C1 segment of cervical spinal cord (tissue), 14 donors: ENCODE measurements at places on chromosomes 4 and X.

- DNase-seq = no peak
Measured at GRCh38 chr4:122616915-122617596, 3.8 kb downstream of the IL21 start.

DNA sequence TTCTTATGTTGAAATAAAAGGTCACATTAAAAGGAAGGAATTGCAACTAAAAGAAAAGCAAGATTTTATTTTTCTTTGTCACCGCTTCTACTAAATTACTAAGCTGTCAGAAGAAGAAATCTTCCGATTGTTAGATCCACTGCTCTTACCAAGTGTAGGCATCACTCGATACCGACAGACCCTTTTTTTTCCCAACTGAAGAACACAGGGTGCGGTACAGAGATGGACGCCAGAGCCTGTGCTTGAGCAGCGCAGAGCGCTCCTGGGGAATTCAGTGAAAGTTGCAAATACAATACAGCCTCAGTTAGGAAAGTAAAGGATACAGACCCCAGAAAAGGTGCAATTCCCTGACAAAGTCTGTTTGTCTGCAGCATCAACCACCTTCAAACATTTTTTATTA, 94.9 kb upstream of the WDR17 start:
- no peak for DNase-seq

GRCh38 chr4:17867276-17867675, 56.5 kb downstream of the NCAPG start:
- DNase-seq = no peak

DNA sequence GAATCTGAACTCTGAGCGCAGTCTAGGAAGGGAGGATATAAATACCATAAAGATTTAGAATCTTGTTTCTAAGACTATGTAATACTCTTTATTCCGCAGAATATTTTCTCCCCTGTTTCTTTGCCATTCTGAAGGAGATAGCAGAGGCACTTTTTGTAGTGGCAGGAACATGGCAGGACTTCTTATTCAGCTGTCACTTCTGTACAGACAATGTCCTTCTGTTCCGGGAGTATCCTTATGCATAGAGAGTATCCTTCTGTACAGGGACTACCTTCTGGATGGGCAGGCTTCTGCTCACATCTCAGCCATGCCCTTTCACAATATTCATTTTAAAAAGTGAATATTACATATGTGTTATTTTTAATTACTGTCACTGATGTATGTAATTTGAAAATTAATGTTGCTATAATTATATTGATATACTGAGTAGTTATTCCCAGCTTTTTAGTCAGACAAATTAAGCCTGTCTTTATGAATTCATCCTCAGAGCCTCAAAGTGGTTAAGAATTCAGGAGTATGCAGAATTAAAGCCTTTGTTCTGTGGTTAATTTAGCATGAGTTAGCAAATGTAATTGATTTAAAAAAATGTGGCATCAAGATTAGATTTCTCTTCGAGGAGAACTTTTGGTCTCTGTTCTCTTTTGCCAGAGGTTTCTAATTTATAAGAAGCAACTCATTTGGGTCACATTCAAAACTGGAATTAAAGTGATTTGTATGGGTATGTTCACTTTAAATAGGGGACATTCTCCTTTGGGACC, 174.4 kb downstream of the FHIP1A start:
- DNase-seq = no peak

GRCh38 chr4:172357006-172357540, 543.9 kb downstream of the GALNTL6 start:
- no peak for DNase-seq

GRCh38 chr4:66602622-66603021, 932.3 kb upstream of the EPHA5 start:
- DNase-seq = no peak

DNA sequence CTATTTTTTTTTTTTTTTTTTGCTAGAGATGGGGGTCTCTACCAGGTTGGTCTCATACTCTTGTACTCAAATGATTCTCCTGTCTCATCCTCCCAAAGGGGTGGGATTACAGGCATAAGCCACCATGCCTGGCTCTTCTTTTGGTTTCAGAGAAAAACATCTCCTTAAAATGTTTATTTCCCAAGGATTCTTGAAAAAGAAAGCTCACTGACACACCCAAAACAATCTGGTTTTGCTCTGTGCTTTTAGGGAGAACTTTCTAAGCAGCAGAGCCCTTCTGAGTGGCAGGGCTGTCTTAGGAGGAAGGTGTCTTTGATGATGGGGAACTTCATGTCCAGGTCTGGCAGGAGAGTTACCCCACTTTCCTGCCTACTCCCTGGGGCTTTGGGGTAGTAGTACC, 1.2 kb downstream of the SOD3 start:
- DNase-seq = no peak

DNA sequence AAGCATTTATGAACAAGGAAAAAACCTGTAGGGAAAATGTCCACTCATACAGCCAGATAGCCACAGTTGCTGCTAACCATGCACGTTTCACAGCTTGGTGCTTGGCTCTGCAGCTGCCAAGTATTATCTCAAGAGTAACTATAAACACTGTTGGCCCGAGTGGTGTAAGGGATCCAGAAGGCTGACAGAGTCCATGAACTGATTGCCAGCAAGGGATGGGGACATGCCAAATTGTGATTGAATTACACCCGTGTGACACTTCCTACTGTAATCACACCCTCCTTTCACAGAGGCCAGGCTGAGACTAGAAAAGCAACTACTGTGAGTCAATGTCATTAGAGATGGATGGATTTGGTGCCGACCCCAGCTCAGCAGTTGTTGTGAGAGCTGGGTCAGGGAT, 223.9 kb upstream of the ANKRD50 start:
- DNase-seq = no peak

DNA sequence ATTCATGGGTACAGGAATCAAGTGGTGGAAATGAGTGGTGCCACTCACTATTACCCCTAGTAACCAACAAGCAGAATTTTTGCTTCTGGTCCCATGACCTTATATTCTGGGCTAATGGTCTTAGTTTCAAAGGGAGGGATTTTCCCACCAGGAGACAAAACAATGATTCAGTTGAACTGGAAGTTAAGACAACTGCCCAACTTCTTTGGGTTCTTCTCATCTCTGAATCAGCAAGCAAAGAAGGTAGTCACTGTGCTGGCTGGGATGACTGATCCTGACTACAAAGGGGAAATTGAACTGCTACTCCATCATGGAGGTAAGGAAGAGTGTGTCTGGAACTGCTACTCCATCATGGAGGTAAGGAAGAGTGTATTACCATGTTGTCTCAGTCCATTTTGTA, 87.2 kb downstream of the IL13RA2 start:
- no peak for DNase-seq

DNA sequence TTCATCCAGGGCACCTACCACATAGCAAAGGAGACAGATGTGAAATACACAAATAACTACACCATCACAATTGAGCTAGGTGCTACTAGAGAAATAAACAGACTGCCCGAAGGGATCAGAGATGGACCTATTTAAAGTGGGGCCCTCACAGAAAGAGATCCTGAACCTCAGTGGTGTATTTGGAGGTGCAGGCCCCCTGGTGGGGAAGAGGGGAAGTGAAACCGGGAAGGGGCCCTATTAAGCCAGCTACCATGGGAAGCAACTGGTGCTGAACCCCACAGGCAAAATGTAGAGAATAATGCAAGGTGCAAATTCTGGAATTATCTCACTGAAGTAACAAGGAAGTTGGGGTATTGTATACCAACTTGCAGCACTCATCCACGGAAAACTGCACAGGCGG, 78.6 kb upstream of the FAM9A start:
- DNase-seq = no peak

DNA sequence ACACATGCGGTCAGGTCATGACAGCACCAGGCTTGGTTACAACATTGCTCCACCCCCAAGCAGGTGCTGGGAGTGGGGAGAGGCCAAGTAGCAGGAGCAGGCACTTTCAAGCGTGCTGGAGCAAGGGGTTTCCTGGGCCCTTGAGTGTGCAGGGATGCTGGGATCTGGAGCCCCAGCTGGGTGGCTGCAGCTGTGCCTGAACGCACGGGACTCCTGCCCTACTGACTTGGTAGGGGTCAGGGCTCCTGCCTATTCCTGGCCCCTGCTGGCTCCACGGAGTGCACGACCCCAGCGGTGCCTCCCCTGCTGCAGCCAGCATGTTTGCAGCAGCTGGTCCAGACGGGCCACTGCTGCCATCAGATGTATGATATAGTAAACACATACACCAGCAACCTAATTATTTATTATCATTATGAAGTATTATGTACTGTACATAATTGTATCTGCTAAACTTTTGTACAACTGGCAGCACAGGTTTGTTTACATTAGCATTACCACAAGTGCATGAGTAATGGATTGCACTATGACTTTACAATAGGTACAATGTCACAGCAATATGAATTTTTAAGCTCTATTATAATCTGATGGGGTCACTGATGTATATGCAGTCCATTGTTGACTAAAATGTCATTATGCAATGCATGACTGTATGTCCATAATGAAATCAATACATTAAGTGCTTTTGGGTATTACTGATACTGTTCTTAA, 620.6 kb downstream of the RAPGEF2 start:
- no peak for DNase-seq

DNA sequence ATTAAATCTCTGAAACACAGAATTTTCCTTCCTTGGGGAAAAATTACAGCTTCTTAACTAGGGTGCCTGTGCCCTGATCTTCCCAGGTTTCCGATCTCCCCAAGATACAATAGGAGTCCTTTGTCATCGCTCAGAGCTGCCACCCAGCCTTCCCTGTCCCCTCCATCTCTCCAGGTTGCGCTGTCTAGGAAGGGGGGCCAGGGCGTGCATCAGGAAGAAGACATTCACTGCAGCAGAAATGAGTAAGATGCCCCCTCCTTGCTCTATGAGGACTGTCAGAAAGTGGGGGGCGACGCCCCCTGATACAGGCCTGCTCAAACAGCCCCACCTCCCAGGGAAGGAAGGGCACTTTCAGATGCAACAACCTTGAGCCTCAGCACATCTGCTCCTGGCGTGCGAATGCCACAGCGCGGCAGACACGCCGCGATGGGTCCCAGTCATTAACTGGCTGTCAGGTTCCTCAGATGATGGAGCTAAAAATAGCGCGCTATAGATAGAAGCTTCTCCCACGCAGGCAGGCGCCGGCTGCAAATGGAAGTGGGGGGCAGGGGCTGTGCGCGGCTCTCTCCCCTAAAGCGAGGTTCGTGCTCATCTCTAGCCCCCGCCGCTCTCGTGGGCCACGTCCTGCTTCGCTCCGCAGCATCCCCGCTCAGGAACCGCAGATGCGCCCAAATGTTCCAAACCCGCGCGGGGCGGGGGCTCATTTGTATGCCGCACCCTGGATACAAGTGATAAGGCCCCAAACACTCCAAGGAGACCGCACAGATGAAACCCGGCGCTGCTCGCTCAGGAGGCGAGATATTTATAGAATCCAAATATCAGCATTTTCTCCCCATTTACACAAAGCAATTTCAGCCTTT, 57.6 kb upstream of the LGI2 start:
- no peak for DNase-seq

DNA sequence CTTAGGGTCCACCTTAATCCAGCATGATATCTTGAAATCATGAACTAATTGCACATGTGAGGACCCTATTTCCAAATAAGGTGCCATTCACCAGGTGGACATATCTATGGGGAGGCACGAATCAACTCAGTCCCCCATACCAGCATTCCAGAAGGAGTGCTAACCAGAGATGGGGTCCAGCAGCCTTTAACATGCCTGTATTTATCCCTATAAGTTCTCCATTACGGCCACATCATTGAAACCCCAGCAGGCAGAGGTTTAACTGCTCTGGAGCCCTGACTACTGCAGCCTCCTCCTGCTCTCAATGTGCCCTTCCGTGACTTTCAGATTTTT, 3.2 kb upstream of the ASMTL start:
- no peak for DNase-seq

- DNase-seq = no peak
Measured at GRCh38 chr4:141575884-141576283, 60.5 kb upstream of the IL15 start.

DNA sequence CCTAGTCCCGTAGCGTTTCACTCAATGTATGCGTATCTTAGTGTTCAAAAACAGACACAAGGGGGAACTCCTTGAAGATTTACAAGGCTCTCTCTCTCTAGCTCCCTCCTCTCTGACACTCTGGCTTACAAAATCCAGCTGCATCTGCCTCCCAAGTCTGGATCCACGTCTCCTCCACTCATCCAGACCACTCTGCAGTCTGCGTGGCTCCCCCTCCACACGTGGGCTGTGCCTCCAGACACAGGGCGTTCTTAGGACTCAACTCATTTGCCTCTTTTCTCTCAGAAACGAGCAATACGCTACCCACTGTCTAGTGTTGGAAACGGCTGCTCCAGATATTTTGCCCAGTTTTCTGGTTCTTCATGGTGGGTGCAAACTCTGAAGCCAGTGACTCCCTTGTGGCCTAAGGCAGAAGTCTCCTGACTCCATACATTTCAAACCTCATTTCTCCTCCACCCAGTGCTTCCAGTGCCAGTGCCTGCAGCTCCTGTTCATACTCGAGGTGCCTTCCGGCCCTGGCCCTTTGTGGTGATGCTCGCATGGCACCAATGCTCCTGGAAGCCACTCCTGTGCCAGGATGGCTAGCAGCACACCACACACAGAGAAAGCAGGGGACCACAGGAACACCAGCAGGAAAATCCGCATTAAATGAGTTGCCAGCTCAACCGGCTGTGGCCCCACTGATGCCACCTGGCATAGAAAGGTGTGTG, 24.1 kb downstream of the NAT8L start:
- no peak for DNase-seq
